ENCODE measurements at places on chromosomes 5 and 9.

DNA sequence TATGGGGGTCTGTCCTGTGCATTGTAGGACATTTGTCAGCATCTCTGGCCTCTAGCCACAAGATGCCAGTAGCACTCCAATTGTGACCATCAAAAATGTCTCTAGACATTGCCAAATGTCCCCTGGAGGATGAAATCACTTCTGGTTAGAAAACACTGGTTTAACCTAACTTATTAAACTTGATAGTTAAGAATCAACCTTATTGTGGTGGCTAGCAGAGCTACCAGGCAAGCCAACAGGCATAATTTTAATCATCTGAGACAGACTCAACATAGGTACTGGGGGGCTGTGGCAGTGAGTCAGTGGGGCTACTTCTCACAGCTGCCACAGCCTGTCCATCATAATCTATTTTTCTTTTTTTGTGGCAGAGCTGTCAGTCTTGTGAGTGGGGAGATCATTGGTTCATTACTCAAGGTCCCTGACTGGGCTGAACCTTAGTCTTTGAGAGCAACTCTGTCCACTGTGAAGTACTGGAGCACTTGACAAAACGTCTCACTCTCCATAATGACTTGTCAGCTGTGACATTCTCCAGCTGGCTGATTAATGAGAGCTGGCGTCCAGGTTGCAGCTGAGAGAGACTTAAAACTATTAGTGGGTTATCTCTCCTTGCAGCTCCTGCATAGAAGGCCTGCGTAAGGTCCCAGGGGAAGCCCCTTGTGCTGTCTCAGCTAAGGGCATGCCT is 107.9 kb downstream of the DCP2 start:
- no peak for DNase-seq

DNA sequence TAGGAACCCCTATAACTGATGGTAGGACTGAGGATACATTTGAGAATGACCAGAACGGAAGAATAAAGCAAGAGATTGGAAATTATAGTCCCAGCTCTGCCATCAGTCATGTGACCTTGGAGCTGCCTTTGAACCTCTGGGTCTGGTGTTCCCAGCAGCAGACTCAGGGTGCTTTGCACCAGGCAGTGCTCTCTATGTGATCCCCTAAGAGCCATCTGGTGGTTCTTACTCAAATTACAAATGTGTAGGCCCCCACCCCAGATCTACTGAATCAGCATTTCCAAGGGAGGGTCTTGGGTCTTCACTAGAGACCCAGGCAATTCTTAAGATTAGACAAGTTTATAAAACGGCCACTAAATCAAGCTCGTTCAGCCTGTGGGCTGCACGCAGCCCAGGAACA is 40.2 kb upstream of the PRDM12 start:
- no peak for DNase-seq

DNA sequence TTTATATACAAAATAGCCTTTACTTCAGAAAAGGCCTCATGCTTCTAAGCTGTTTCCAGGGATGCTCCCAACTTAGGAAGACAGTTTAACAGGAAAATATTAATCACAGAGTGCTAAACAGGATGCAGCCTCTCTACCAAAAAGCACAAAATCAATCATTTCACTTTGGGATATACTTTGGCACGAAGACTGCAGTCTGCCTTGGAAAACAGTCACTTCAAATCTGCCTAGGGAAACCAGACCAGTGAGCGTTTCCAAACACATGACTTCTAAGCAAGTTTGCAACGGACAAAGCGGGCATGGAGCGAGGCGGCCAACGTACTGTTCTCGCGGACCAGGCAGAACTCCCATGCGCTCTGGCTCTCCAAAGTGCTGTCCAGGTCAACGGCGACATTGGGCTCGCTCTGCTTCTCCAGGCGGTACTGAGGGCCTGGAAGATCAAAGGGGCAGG is 201.0 kb downstream of the MAPKAP1 start:
- DNase-seq, result no peak

- DNase-seq, result no peak
Measured at GRCh38 chr9:13002740-13003139, 227.9 kb downstream of the LURAP1L start.

DNA sequence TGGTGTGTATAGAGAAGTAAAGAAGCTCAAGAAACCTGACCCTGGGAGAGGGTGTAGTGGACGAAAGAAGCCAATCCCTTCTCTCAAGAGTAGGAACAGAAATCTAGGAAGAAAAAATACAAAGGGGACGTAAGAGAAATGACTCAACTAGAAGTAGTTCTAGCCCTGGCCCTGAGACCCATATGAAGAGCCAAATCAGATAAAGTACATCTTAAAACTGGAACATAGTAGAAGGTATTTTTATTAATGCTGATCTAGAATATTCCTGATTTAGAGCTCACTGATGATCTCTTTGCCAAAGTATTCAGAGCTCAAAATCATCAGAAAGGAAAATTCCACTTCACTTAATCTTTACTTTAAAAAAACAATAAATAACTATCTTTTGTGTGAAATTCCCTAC is 184.8 kb downstream of the MLLT3 start:
- DNase-seq, result peak; percentile 2
